ENCODE measurements at places on chromosomes 2 and 18.

DNA sequence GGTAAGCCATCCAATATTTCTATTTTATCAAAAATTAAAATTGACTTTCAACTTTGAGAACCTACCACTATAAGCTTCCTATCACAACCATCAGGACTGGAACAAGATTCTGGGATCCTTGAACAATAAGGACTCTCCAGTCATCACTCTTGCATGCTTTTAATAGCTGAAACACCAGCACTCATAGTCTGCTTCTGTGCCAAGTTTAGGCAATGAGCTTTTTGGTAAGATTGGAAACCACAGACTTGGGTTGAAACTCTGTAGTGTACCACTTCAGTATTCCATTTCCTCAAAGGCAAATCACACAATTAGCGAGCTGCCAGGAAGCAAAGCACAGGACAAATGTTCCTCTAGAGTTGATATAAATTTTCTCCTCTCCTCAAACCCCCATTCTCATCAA lies 1065.8 kb upstream of the SLC39A10 start:
- no peak for DNase-seq

GRCh38 chr2:205568620-205569019 lies 113.7 kb upstream of the NRP2 start:
- no peak for DNase-seq

DNA sequence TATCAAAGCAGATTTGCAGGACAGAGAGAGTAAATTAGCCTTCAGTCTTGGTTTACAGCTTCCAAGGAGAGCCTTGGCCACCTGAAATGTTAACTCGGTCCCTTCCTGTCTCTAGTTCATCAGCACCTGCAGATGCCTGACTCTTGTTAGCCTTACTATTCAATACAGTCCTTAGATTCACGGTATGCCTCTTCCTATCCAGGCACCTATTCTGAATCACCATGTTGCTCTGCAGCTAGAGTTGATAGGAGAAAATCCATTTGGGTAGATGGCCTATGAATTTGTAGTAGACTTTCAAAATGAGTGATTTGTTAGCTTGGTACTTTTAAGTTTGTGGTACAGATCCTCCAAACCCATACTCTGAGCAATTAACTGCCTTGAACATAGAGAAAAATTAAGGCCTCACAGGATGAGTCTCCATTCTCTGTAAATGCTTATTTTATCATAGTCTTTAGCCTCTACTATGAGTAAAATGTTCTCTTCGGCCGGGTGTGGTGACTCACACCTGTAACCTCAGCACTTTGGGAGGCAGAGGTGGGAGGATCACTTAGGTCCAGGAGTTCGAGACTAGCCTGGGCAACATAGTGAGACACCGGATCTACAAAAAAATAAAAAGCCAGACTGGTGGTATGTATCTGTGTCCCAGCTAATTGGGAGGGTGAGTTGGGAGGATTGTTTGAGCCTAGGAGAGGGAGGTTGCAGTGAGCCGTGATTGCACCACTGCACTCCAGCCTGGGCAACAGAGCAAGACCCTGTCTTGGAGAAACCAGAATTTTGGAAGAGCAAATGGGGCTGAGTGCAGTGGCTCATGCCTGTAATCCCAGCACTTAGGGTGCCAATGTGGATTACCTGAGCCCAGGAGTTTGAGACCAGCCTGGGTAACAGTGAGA lies 32.9 kb downstream of the PTCD3 start:
- no peak for DNase-seq

DNA sequence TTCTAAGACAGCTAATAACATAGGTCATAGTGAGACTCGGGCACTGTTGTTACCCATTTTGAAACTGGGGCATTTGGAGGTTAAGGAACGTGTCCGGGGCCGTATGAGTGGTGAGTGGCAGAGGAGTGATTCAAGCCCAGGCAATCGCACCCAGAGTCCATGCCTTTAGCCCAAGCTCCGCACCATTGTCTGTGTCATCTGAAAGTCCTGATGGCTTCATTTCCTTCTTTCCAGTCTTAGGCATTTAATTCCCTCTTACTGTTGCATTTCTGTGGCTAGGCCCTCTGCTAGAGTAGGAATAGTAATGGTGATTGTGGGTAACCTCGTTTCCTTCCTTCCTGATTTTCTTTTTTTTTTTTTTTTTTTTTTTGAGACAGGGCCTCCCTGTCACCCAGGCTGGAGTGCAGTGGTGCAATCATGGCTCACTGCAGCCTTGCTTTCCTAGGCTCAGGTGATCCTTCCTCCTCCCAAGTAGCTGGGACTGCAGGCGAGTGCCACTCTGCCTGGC lies 49.8 kb upstream of the ASB1 start:
- DNase-seq: no peak

GRCh38 chr2:190407662-190408537 lies at the start of gene MFSD6:
TSS of gene MFSD6 (plus strand) at chr2:190408355. CDS start at chr2:190436030, 27,675 bp downstream.
- peak; percentile 61 for DNase-seq

GRCh38 chr2:134711692-134712091 lies 7.1 kb downstream of the TMEM163 start:
- no peak for DNase-seq

GRCh38 chr2:197134206-197134605 lies 176.4 kb downstream of the ANKRD44 start:
- no peak for DNase-seq

DNA sequence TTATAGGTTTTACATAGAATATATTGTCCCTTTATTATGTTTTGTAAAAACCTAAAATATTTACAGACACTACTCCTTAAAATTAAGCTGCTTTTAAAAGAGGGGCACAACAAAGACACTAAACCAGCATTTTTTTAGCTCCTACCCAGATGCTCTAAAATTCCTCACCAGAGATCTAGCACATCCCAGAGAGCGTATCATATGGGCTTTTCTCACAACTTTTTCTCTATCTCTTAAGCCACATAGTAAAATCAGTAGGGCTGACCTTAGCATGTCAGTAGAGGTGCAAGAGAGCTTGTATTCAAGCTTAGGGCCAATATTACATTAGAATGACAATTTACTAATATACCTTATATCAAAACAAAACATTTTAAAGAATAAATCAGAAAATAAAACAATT lies 216.3 kb downstream of the TMX3 start:
- DNase-seq: no peak

GRCh38 chr2:223865907-223866508 lies 28.6 kb upstream of the AP1S3 start:
- no peak for DNase-seq

DNA sequence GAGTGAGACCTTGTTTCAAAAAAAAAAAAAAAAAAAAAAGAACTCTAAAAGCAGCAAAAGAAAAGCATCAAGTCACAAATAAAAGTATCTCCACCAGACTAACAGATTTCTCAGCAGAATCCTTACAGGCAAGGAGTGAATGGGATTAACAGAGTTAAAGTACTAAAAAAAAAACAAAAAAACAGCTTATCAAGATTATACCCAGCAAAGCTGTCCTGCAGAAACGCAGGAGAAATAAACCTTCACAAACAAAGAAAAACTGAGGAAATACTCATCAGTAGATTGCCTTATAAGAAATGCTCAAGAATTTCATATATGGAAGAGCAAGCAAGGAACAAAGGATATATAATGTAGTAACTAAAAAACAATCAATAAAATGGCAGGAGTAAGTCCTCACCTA lies 35.6 kb downstream of the USP34 start:
- DNase-seq: no peak

GRCh38 chr2:39659765-39660611 lies 5.7 kb upstream of the TMEM178A start:
- DNase-seq: no peak

DNA sequence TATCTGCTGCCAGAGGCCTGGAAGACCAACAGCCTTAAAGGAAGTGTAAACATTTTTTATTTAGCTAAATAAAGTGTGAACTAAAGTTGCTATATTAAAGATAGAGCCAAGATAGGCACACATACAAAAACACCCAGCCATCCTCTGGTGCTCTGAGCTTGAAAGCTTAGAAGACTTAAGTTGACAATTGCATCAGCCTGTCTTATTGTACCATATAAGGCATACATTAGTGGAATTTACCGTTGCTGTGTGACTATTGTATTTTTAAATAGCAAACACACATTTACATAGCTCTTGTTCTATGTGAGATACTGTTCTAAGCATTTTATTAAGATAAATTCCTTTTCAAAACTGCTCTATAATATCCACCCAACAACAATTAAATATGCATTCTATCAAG lies 736.6 kb upstream of the ZEB2 start:
- no peak for DNase-seq

DNA sequence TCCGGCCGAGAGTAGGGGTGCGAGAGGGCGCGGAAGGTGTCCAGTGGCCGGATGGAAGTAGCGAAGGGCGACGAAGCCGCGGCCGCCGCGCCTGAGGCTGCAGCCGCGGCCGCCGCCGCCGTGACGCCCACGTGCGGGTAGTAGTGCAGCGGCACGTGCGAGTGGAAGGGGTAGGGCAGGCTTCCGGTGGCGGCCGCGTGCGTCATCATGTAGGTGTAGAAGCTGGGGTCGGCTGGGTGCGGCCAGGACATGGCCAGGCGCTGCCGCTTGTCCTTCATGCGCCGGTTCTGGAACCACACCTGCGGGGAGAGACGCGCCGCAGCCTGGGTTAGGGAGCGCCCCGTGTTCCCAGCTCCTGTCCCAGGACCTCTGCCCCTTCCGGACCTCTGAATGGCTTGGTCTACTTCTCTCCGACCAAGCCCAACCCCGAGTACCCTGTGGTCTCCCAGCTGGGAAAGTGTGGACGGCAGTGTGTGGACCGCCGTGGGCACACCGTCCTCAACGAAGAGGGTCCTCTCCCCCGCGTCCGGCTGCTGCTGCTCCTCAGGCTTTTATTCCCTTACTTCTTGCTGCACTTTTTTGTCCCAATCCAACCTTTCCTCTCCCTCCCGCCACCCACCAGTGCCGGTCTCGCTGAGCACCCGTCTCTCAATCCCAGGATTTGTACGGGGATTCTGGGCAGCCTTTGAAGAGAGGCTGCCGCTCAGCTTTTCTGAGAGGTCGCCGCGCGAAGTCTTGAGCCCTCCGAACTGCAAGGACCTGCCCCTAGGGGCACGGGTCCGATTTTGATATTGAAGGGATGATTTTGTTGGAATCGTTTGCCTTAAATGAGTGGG lies 3.0 kb downstream of the EVX2 start:
- no peak for DNase-seq

GRCh38 chr2:43676322-43677050 lies at the start of gene C1GALT1C1L:
TSS of gene C1GALT1C1L (minus strand) at chr2:43676429. CDS start at chr2:43676322, 107 bp downstream.
- peak; percentile 29 for DNase-seq
